ENCODE measurements at places on chromosomes 3 and 15.

DNA sequence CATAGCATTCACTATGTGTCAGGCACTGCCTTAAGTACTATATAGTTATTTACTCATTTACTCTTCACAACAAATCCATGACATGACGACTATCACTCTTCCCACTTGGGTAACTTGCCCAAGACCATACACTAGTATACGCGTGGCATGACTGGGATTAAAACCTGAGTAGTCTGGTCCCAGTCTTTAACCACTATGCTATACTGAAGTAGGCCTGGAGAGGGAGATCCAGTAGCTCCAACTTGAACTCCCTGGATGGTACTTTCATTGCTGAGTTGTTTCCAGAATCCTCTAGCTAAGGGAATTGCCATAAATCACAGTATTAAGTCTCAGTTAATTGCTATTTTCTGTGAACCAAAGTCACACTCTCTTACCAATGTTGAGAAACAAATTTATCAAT is 116.2 kb upstream of the LSAMP start:
- no peaks in the 10 kb centered on the region for H3K27me3 ChIP-seq
- no peaks in the 10 kb centered on the region for H3K4me1 ChIP-seq
- H3K27ac ChIP-seq: no peak overlapping the region

DNA sequence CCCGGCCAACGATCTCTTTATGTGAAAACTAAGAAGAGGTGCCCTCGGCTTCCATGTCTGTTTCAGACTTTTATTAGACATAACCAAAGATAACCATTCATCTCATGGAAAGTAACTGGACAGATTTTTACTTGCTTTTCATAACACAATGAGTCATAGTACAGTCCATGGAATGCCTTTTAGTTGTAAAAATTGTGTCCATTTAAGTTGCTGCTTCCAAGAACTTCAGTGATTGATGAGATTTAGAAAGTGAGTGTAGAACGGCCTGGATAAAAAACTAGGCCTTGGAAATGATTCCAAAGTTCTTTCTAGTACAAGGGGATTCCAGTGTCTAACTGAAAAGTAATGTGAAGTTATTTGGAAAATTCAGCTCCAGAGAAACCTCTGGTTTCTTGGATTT is 10.8 kb downstream of the EIF2AK4 start:
- peaks cover 9% of the 10 kb centered on the region for H3K36me3 ChIP-seq
- no peaks in the 10 kb centered on the region for H3K4me1 ChIP-seq
- H3K4me3 ChIP-seq: no peak overlapping the region

GRCh38 chr3:196220991-196221390 is 4.7 kb downstream of the SLC51A start:
- no peak overlapping the region for H3K4me3 ChIP-seq
- H3K27me3 ChIP-seq: no peaks in the 10 kb centered on the region
- H3K36me3 ChIP-seq: no peaks in the 10 kb centered on the region

DNA sequence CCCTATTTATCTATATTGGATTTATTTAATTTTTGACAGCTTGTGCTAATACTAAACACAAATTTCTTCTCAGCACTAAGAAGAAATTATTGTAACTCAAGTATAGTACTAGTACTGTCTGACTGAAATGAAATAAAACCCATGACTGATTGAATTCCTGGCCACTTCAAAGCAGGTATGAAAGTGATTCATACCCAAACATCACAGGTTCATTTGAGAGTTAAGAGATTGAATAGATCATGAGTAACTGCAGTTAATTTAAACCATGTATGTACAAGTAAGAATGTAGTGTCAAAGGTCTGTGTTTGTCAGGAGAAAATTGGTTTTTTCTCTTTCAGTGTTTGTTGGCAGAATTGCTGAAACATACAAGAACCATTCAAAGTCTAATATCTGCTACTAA is 332.0 kb upstream of the GRM7 start:
- no peaks in the 10 kb centered on the region for H3K4me1 ChIP-seq
- DNase-seq: no peak
- H3K36me3 ChIP-seq: no peaks in the 10 kb centered on the region
- H3K27ac ChIP-seq: no peak overlapping the region
- no peaks in the 10 kb centered on the region for H3K27me3 ChIP-seq

DNA sequence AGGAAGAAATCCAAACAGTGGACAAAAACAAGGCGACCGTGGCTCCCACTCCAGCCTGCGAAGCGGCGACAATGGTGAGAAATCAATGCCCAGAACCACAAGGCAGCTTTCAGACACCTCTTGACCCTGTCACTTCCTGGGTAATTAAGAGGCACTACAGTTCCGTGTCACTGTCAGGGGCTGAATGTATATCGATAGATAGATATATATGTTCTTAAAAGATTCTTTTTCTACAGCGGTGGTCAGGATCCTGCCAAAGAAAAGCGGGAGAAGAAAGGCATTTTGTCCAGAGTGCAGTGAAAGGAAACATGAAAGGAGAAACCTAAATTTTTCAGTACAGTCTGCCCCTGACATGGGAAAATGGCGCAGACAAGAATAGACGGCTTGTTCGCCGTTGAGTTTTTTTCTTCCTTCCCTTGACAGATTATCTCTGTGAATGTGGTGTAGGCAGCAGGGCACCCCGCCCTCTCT is 56.2 kb upstream of the HES1 start:
- H3K27me3 ChIP-seq: no peaks in the 10 kb centered on the region
- no peaks in the 10 kb centered on the region for H3K36me3 ChIP-seq
- H3K27ac ChIP-seq: no peak overlapping the region
- H3K4me1 ChIP-seq: no peaks in the 10 kb centered on the region

GRCh38 chr3:12451481-12451880 is 32.8 kb upstream of the TSEN2 start:
- no peak overlapping the region for H3K4me3 ChIP-seq
- H3K27me3 ChIP-seq: no peaks in the 10 kb centered on the region
- H3K4me1 ChIP-seq: no peaks in the 10 kb centered on the region
- DNase-seq: no peak
- H3K36me3 ChIP-seq: no peaks in the 10 kb centered on the region
- H3K27ac ChIP-seq: no peak overlapping the region

DNA sequence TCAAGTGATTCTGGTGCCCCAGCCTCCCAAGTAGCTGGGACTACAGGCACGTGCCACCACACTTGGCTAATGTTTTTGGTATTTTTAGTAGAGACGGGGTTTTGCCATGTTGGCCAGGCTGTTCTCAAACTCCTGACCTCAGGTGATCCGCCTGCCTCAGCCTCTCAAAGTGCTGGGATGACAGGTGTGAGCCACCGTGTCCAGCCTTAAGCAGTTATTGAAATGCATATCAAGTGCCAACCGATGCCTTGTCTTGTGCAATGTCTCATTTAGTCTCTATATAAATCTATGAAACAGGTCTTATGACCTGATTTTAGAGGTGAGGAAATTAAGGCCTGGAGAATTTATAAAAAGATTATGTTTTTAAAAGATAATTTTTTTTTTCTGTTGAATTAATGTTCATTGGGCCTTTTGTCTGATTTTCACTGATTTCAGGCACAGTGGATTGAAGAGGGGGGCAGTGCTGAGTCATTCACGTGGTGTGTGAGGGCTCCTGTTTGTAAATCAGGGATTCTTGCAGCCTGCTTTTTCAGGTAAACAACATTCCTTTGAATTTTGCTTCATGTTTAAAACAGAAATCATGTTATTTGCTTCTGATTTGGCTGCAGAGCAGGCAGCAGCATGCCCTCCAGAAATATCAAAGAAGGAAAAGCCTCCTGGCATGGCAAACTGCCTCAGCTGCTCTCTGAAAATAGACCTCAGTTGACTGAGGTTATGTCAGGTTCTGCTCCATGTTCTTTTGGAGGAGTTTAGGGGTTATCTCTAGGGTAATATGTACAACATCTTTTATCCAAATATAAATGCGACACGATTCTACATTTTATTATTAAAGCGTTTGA is 407.0 kb upstream of the RGMA start:
- H3K27me3 ChIP-seq: no peaks in the 10 kb centered on the region
- H3K4me1 ChIP-seq: no peaks in the 10 kb centered on the region
- no peak overlapping the region for H3K4me3 ChIP-seq
- no peak overlapping the region for H3K27ac ChIP-seq

DNA sequence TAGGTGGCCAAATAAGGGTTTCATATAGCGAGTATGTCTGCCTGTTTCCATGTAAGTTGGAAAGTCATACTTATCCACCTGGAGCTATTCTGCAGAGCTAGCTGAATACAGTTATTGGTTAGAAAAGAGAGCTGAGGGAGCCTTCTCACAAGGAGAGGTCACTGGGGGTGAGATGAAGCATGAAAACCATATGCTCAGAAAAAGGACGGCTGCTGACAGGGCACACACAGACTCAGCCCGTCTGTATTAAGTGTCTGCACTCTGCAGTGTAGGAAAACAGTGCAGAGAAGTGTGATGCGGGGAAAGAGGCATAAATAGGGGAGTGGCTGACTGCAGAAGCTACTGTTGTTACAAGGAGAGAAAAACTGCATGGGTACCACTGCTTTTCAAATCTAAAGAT is 58.2 kb downstream of the C3orf70 start:
- no peaks in the 10 kb centered on the region for H3K27me3 ChIP-seq
- no peak overlapping the region for H3K27ac ChIP-seq
- no peak overlapping the region for H3K4me3 ChIP-seq
- H3K4me1 ChIP-seq: no peaks in the 10 kb centered on the region
- DNase-seq: no peak
- H3K36me3 ChIP-seq: no peaks in the 10 kb centered on the region

GRCh38 chr3:11539677-11540076 is 104.0 kb downstream of the VGLL4 start:
- H3K27ac ChIP-seq: no peak overlapping the region
- no peaks in the 10 kb centered on the region for H3K27me3 ChIP-seq
- DNase-seq: no peak
- H3K4me1 ChIP-seq: peaks cover under 1% of the 10 kb centered on the region
- no peak overlapping the region for H3K4me3 ChIP-seq
- H3K36me3 ChIP-seq: no peaks in the 10 kb centered on the region

DNA sequence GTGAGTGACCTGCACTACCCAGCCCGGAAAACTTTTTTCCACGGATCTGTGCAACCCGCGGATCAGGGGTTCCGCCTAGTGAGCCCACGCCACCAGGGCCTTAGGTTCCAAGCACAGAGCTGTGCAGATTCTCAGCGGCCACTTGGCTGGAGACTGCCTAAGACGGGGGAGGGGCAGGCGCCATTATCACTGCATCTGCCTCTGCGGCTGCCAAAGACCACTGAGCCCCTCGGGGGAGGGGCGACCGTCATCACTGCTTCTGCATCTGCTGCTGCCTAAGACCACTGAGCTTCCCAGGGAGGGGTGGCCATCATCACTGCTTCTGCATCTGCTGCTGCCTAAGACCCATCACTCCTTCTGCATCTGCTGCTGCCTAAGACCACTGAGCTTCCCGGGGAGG is 460.2 kb downstream of the OCA2 start:
- H3K4me1 ChIP-seq: no peaks in the 10 kb centered on the region
- H3K4me3 ChIP-seq: no peak overlapping the region
- no peaks in the 10 kb centered on the region for H3K36me3 ChIP-seq
- H3K27me3 ChIP-seq: no peaks in the 10 kb centered on the region

DNA sequence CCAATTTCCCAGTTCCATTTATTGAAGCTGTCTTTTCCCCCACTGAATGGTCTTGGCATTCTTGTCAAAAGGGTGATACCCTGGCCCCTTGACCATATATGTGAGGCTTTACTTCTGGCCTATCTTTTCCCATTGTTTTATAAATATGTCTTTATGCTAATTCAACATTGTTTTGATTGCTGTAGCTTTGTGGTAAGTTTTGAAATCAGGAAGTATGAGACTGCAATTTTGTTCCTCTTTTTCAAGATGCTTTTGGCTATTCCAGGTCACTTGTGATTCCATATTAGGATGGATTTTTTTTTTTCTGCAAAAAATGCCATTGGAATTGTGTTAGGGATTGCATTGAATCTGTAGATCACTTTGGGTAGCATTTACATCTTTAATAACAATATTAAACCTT is 141.2 kb upstream of the MANF start:
- no peaks in the 10 kb centered on the region for H3K27me3 ChIP-seq
- H3K36me3 ChIP-seq: no peaks in the 10 kb centered on the region
- no peaks in the 10 kb centered on the region for H3K4me1 ChIP-seq
- H3K27ac ChIP-seq: no peak overlapping the region

DNA sequence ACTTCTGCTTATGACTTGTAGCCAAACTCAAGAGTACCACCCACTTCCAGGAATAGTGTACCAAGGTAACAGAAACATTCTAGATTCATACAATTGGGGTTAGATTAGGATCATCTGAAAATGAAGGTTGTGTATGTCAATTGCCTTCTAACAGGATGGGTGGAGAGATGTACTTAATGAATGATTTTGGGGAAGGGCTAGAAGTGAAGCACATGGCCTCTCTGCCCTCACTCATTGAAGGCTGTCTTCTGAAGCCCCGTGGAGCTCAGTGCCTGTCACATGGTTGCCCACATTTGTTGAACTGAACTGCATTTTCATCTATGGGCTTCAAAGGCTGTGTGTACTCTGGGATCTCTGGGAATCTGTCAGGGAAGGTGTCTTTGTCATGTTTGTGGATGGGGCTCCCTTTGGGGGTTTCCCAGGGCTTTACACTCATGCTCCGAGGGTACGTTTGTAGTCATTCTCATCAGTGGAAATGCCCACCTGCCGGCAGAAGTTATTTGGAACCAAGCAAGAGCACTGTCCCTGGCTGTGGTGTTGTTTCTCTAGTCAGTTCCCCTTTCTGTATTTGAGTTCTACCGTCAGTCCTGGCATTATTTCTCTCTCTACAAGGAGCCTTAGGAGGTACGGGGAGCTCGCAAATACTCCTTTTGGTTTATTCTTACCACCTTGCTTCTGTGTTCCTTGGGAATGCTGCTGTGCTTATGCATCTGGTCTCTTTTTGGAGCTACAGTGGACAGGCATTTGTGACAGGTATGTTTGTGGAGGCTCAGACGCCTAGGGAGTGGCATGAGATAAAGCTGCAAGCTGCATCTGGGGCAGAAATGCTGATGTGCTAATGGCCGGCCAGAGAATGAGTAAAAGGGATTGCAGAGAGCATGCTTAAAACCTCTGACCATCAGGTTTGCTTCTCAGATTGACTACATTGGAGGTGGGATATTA is 22.4 kb downstream of the CD86 start:
- no peak overlapping the region for H3K4me3 ChIP-seq
- no peaks in the 10 kb centered on the region for H3K4me1 ChIP-seq
- no peak for DNase-seq

DNA sequence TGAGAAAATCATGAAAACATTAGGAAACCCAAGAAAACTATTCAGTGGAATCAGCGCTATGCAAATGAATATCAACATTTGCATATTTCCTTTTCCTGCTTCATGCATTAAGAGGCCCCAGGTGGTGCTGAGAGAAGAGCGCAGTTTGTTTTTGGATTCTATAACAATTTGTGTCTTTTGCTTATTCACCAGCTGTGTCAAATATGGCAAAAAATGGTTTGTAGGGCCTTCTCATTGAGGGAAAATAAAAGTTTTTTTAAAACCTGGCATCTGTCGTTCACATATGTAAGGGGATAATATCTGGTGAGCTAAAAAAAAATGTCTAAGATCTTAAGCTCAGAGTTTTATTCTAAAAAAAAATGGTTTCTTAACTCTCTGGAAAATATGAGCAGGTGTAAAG is 122.5 kb upstream of the ROBO2 start:
- DNase-seq: no peak
- no peaks in the 10 kb centered on the region for H3K36me3 ChIP-seq
- H3K4me1 ChIP-seq: no peaks in the 10 kb centered on the region
- no peaks in the 10 kb centered on the region for H3K27me3 ChIP-seq
- H3K4me3 ChIP-seq: no peak overlapping the region
- no peak overlapping the region for H3K27ac ChIP-seq

GRCh38 chr3:138241061-138241460 is 54.0 kb downstream of the ARMC8 start:
- no peak for DNase-seq
- no peaks in the 10 kb centered on the region for H3K4me1 ChIP-seq
- peaks cover 4% of the 10 kb centered on the region for H3K36me3 ChIP-seq
- H3K4me3 ChIP-seq: no peak overlapping the region
- H3K27ac ChIP-seq: no peak overlapping the region
